ENCODE measurements at places on chromosomes 16 and 17.

DNA sequence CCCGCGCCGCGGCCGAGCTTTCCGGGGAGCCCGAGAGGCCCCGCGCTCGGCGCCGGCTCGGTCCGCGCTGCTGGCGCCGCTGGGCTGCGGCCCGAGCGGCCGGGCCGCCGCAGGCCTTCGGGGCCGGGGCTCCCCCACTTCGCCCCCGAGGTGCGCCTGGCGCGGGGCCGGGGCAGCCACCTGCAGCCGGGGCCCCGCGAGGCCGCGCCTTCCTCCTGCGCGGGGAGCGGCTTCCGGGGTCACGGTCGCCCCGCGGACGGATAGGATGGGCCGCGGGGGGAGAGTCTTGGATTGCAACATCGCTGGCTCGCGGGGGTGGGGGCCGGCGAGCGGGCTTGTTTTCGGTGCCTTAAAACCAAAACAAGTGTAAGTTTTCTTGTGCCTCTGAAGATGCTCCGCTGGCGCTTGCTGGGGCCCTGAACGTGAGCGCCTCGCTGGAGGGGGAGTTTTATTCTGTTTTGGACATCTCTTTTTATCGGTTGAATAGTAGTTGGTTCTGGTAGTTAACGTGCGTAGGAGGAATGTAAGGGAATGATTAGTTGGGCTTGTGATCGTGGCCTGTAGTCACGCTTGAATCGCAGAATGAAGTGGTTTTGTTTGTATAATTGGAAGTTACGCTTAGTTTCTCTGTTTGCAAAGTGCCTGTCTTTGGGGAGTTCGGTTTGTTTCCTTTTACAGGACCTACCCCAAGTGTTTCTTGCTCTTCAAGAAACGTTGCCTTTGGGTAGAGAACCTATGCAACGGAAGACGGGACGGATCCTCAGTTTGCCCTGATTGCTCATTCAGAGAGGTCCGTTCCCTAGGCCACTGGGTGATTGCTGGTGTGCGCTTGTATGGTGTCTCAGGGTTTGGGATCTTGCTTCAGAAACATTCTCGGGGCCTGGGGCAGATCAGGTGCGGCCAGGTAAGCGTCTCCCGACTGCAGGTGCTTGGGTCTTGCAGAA is 724 bp downstream of the UBE2I start:
- DNase-seq, result peak; percentile 95

DNA sequence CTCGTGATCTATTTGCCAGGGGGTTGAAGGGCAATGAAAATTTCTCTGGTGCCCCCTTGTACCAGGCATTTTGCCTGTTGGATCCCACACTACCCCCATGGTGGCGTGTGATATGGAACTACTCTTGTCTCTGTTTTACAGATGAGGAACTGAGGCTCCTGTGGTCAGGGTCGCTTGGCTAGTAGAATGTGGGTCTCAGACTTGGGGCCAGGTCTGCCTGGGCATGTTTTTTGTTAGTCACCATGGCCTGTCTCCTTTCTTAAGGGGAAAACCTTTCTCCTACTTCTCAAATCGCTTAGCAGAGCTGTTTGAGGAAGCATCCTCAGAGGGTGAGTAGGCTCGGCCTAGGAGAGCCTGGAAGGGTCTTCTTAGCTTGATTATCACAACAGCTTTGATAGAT is 51.2 kb downstream of the CLEC16A start:
- DNase-seq, result no peak

DNA sequence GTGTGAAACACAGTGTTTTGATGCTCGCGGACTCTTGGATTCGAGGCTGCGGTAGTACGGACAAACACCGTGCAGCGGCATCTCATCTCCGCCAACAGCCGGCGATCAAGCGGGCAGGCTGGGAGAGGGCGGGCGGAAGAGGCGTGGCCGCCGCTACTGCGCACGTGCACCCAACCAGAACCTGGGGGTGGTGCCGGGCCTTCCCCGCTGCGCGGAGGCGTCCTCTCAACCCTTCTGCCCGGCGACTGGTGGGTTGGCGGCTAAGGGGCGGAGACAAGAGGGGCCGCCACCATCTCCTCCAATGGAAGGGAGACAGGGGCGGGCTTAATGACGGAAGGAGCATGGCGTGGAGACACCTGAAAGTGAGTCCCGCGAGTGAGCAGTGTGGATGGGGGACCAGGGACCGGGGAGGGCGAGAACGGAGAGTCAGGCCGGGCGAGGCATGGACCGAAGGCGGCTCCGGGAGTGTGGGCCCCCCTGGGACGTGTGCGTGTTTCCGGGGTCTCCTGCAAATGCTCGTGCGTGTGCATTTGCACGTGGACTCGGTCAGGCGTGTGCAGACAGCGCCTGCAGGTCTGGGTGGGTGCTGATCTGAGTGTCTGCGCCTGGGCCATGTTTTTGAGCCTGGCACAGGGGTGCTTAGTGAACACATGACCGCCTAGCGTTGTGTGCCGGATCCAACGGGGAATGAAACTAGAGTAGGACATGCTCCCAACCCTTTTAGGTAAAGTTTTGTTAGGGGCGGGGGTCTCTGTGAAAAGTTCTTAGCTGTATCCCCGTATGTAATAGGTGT is at the start of gene DHODH:
TSS of gene DHODH (plus strand) at position 321 of the 793 bp plus-strand sequence. CDS start at position 342, 21 bp downstream.
- DNase-seq, result peak; percentile 99

DNA sequence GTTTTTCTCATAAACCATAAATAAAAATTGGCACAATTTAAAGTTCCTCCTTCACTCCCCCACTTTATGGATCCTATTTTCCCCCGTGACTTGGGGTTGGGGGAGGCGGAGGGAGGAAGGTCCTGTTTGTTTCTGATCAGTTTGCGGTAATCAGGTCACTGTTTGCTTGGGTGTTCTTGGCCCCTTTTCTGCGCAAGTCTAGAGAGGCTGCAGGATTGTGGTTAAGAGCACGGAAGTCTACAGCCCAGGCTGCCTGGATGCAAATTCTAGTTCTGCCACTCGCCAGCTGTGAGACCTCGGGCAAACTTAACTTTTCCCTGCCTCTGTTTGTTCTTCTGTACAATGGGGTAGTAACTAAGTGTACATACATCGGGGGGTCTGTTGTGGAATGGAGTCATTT is 12.1 kb downstream of the ATP2C2 start:
- DNase-seq, result no peak

DNA sequence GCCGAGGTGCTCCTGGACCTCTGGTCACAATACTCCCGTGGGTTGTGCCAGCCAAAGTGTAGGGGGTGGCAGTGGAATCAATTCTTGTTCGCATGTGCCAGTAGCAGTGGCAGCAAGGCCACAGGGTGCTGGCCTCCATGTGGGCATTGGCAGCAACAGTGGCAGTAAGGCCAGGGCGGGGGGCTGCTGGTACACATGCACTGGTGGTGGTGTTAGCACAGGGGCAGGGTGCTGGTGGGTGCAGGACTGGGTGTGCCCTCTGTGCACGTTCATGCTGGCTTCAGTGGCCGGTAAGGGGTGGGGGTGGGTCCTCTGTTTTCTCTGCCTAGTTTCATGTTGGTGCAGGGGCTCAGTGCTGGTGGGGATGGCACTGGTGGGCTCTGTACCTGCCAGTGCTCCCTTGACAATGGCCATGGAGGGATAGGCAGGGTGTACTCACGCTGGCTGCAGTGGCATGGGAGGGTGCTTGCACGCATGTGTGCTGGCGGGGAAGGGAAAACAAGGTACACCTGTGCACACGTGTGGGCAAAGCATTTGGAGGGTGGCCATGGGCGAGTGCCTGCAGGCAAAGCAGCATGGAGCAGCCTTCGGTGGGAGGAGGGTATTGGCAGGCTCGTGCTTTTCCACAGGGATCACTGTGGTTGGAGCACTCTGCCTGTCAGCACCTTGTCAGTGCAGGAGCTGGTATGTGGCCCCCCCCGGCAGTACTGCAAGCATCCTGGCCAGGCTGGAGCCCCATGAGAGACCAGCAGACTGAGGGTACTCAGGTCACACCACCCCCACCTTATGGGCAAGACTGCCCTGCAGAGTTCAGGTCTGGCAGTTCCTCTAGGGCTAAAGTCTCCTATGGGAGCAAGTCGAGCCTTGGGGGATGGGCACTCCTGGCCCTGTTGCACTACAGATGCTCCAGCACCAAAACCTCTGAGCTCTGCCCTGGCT is 35.8 kb downstream of the NF1 start:
- no peak for DNase-seq

- peak; percentile 93 for DNase-seq
Observed at GRCh38 chr16:67169642-67170167, 633 bp upstream of the NOL3 start.

All from osteoblast (primary cell).